ENCODE measurements at places on chromosomes 7 and 10.

GRCh38 chr7:137417464-137417863 is 73.9 kb upstream of the PTN start:
- peak; percentile 15 for DNase-seq

DNA sequence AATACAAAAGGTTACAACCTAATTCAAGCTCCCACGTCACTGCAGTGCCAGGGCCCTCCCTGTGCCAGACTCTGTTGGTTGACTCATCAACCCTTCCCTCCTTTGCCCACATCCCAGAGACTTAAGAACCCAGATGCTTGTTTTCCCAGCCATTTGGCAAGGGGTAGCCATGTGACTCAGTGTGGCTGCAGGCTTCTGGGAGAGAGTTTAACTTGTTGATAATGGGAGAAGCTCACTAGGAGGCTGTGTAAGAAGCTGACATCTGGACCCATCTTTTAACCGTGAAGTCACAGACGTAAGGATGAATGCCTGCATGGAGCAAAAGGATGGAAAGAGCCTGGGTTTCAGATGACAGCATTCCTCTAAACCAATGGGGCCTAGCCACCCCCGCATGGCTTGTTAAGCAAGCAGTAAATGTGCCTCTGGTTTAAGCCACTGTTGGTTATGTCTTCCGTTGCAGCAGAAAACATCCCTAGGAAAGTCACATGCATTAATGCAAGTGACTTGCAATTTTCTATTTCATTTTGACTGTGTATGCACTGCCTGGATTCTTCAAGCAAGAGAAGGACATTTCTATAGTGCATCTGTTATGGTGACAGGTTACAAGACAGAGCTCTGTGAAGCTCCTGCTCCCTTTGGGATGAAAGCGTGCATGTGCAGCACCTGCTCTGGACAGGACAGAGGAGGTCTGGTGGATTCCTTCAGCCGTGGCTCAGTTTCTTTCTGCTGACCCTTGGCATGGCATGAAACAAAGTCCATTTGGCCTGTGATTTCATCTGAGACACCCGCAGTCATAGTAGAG is 57.5 kb upstream of the CREB5 start:
- peak; percentile 97 for DNase-seq

- no peak for DNase-seq
Observed at GRCh38 chr7:125197731-125198393, 268.2 kb upstream of the POT1 start.

DNA sequence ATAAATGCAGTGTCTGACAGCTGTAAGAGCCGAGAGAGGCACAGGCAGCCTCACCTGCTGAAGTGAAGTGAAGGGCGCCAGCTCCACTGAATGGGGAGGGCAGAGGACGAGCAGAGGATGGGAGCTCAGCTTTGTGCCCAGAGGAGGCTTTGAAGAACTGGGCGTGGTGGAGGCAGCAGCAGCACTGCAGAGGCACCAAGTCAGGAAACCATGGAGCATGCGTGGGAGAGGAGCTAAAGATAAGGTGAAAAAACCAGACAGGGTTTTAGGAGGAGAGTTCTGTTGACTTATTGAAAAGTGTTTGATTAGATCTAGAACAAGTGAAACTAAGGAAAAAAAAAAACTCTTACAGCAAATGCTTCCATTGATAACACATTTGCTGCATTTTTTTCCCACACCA is 216.4 kb downstream of the CXCL12 start:
- DNase-seq, result no peak

- DNase-seq, result peak; percentile 57
Observed at GRCh38 chr10:109898666-109899355, 24.5 kb downstream of the XPNPEP1 start.

- no peak for DNase-seq
Observed at GRCh38 chr7:159102681-159103381, 41.8 kb downstream of the VIPR2 start.

GRCh38 chr7:143331179-143331801 is 15.4 kb downstream of the CLCN1 start:
- peak; percentile 98 for DNase-seq

DNA sequence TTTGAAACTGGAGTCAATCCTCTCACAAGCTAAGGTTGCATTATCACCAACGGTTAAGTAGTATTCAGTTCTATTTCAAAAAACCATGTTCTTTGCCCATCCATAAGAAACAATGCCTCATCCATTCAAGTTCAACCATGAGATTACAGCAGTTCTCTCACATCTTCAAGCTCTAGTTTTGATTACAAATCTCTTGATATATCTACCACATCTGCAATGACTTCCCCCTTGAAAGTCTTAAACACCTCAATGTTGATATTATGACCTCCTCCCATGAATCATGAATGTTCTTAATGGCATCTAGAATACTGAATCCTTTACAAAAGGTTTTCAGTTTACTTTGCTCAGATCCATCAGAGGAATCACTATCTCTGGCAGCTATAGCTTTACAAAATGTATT is 81.8 kb downstream of the JMJD1C start:
- DNase-seq, result no peak

DNA sequence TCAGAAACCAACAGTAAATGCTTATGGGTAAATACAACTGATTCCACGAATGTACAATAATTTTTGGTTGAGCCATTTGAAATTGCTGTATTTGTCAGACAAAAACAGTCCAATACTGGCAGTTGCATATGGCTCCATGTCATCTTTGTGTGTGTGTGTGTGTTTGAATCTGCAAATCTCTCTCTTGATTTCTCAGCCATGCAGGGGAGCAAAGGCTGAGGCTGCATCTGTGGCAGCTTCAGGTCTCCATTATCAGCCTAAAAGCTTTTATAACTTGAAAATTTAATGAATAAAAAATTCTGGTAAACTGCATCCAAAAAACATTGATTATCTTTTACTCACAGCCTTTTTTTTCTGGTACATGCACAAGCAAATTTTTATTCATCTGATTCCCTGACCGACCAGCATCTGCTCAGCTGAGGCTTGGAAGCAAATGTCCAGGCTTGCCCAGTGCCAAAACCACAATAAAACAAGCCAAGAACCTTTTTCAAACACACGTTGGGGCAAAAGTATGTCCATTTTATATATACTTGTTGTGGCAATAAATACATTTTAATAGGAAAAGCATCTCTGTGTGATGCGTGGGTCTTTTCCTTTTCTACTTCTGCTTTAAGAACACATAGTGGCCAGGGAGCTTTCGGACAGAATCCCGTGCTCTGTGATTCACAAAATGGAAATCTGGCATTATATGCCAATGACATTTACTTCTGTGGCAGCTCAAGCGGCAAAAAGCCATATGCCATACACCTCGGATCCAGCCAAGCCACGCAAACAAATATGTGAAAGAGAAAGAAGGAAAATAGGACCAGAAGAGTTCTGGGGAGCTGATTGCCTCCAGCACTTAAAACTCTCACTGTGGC is 275.6 kb upstream of the AOAH start:
- DNase-seq, result peak; percentile 4

DNA sequence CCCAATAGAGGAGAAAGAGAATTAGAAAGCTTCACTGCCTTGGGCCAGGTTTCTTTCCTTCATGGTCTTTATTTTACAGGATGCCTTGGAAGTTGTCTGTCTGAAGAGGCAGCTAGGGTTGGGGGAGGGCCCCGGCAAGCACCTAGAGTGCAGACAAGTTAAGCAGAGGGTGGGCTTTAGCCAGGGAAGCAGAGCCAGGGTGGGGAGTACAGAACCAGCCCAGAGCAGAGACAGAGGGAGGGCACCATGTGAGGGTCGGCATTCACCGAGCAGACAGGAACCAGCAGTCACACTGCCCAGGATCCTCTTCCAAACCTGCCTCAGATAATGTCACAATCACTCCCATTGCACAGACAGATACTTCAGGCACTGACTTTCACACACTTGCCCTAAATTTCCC is 75.9 kb downstream of the ADARB2 start:
- no peak for DNase-seq

- DNase-seq, result peak; percentile 33
Observed at GRCh38 chr7:121624958-121625357, 228.8 kb upstream of the FAM3C start.

Measured in GM23248 (cell line).